ENCODE measurements at places on chromosomes 12 and 14. TPM values are rescaled to one million over a fixed set of nuclear protein-coding genes. Genes with fewer than 3 reads are reported as not detected.

The RBM23 gene
- 60.4 TPM for total RNA-seq

The PTGER2 gene
- 2.7 TPM for total RNA-seq

The IL22 gene
- not detected for total RNA-seq

The CAPZA3 gene
- not detected for total RNA-seq

The RPGRIP1 gene
- 0.26 TPM for total RNA-seq

The DHRS4L2 gene
- 29.6 TPM for total RNA-seq

The IFI27 gene
- 1.5 TPM for total RNA-seq

The EPYC gene
- not detected for total RNA-seq

The RNASE7 gene
- total RNA-seq, result not detected

The CEBPE gene
- not detected for total RNA-seq

The CMTM5 gene
- not detected for total RNA-seq

The FNTB gene
- 21.5 TPM for total RNA-seq

The GDF3 gene
- total RNA-seq, result not detected

The NPFF gene
- total RNA-seq, result not detected

The CCDC60 gene
- not detected for total RNA-seq

The BCL11B gene
- 0.34 TPM for total RNA-seq

The TMEM121 gene
- 10.8 TPM for total RNA-seq

The TGFB3 gene
- 0.91 TPM for total RNA-seq

The DYNC1H1 gene
- total RNA-seq, result 228 TPM

The ACVRL1 gene
- 0.15 TPM for total RNA-seq

The KRT75 gene
- total RNA-seq, result 0.07 TPM

The TAS2R50 gene
- not detected for total RNA-seq

The IRAK4 gene
- total RNA-seq, result 3.6 TPM

The ZNF385A gene
- total RNA-seq, result 21.2 TPM

The MIA2 gene
- total RNA-seq, result 19.8 TPM

The KIF26A gene
- total RNA-seq, result 3.0 TPM

The MED13L gene
- total RNA-seq, result 30.1 TPM

Data from A549 treated with Mapracorat at 1 μM for 4 hours (cell line).